ENCODE measurements at places on chromosomes 1 and 21.

DNA sequence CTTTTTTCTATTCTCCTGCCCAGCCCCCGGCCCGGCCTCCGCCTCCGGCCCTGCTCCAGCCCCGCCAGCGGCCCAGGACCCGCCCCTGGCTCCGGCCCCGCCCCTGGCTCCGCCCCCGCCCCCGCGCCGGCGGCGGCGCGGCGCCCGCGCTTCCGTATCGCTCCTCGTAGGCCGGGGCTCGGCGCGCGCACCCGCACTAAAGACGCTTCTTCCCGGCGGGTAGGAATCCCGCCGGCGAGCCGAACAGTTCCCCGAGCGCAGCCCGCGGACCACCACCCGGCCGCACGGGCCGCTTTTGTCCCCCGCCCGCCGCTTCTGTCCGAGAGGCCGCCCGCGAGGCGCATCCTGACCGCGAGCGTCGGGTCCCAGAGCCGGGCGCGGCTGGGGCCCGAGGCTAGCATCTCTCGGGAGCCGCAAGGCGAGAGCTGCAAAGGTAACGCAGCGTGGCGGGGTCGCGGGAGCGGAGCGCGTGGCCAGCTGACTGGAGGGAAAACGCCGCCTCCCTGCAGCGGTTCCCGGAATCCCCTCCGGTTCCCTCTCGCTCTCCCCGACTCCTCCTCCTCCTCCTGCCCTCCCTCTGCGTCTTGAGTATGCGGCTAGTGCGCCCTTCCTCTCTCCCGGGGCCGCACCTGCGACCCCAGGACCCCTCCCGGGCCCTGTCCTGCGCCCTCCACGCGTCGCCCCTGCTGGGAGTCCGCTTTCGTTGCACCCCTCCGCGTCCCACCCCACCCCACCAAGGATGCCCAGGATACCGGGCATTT, at the start of gene IFNAR2:
Gene IFNAR2, plus strand, starts transcription at position 155 of the 761 bp plus-strand sequence. CDS start 11,985 bp downstream, outside the sequence.
- peak; percentile 76 for DNase-seq

DNA sequence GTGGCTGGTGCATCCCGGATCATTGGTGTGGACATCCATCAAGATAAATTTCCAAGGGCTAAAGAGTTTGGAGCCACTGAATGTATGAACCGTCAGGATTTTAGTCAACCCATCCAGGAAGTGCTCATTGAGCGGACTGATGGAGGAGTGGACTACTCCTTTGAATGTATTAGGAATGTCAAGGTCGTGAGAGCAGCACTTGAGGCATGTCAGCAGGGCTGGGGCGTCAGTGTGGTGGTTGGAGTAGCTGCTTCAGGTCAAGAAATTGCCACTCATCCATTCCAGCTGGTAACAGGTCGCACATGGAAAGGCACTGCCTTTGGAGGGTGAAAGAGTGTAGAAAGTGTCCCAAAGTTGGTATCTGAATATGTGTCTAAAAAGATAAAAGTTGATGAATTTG, 79.1 kb downstream of the FMN2 start:
- no peak for DNase-seq

DNA sequence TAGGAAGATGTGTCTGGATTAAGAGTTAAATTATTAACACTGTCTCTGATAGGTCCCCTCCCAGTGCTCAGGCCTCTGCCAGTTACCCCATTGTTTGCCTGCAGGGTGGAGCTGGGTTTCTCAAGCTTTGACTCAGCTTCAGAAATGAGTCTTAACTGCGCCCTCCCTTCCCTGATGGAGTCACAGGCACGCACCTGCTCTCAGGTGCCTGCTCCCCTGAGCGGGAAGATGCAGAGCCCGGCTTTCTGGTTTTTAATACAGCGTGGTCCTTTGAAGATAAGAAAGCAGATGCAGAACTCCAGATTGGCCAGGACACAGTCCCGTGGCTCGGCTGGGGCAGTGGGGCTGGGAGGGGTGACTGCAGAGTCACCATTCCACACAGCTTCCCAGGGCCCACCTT, 3.2 kb upstream of the SPRR4 start:
- no peak for DNase-seq

GRCh38 chr1:116288201-116288598, 84.8 kb upstream of the ATP1A1 start:
- DNase-seq = no peak

GRCh38 chr1:232196042-232196441, 433.9 kb downstream of the SIPA1L2 start:
- DNase-seq = no peak

DNA sequence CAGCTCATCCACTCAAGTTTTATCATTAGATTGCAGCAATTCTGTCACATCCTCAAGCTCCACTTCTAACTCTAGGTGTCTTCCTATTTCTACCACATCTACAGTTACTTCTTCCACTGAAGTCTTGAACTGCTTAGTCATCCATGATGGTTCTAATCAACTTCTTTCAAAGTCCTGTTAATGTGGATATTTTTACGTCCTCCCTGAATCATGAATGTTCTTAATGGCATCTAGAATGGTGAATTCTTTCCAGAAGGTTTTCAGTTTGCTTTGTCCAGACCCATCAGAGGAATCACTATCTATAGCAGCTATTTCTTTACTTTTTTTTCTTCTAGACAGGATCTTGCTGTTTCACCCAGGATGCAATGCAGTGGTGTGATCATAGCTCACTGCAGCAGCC, 78.0 kb upstream of the RNPC3 start:
- no peak for DNase-seq

GRCh38 chr1:45585110-45585426, 1.2 kb downstream of the NASP start:
- DNase-seq = no peak

GRCh38 chr1:43256675-43257570, 12.9 kb upstream of the TMEM125 start:
- DNase-seq = no peak

- DNase-seq = no peak
Measured at GRCh38 chr1:227489572-227489971, 73.8 kb upstream of the ZNF678 start.

DNA sequence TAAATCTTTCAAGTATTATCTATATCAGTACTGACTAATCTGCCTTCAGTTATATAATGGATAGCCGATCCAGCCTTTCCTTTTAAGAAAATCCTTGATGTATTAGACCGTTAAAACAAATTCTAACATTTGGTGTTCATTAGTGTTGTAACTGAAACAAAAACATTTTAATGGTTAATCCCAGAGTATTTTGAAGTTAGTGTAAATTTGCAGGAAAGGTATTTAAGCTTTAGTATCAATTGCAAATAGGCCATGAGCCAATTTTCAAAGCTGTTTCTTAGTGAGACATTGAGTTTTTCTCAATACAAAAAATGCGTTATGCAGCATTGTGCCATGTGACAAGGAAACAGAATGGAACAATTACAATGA, 29.6 kb downstream of the DISP1 start:
- DNase-seq = no peak

DNA sequence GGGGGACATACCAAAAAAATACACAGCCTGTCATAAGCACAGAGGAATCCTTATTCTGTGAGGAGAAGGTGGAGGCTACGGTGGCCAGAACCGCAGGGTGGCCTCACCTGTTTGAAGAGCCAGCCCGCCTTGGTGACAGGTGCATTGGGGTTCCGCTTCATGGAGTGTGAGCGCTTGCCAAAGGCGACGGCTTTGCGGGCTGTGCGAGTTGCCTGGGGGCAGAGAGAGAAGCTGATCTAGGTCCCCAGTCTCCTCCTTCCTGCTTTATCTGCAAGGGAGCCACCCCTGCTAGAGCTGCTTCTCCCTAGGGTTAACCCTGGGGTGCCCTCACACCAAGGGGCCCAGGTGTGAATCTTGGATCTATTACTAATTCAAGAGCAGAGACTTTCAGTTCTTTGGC, 54.3 kb upstream of the GOLT1A start:
- DNase-seq = no peak

DNA sequence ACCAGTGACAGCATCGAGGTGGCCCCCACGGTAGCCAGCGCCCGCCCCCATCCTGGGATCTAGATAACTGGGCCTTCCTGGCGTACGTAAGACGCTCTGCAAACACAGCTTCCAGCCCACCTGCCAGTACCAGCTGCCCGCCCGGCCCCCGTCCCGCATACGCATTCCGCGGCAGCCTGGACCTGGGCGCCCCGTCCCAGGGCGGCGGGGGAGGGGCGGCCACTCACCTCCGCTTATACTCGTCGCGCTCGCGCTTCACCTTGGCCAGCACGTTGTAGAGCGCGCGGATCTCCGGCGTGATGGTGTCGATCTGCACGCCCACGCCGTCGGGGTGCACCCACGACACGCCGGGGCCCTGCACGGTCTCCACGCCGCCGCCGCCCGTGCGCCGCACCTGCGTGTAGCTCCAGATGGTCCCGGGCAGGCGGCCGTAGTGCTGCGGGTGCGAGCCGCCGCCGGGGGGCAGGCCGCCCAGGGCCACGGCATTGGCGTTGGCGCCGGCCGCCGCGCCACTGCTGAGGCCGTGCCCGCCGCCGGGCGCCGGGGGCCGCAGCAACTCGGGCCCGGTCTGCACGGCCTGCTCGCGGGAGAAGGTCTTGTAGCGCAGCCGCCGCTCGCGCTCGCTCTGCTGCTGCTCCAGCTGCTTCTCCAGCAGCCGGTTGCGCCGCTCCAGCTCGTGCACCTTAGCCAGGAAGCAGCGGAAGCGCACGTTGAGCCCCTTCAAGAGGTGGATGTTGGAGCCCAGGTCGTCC, 859 bp downstream of the IFFO2 start:
- DNase-seq = peak; percentile 68

- DNase-seq = no peak
Measured at GRCh38 chr1:89041119-89041641, 18.5 kb upstream of the GBP3 start.

DNA sequence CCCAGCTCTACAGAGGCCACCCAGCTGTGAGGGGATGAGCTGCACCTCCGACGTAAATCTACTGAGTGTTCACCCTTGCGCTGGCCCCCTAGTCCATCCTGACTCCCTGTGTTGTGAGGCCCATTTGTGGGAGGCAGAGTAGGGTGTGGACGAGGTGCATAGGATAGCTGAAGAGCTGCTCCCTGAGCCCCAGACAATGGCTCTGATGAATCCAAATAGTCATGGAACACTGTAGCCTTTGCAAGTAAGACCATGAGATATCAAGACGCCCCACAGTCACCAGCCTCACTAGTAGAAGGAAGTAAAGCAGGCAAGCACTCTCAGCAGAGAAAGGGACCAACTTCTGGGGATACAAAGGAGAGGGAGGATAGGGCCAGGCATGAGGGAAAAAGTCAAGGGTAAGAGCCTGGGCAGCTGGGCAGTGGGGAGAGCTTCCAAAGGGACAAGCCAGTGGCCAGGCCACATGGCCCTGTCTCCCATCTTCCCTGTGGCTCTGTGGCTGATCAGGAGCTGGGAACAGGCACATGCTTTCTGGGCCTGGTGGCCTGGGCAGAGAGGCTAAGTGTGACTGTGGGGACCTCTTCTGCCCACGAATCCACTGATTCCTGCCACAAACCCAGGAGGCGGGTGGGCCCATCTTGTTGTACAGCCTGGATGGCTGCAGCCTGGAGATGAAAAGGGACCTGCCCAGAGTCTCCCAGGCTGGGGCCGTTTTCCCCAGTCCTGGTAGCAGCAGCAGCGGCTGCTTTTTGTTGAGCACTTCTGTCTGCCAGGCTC, 55.5 kb upstream of the EPS8L3 start:
- DNase-seq = no peak

GRCh38 chr1:29960876-29961275, 724.6 kb downstream of the PTPRU start:
- DNase-seq = no peak

DNA sequence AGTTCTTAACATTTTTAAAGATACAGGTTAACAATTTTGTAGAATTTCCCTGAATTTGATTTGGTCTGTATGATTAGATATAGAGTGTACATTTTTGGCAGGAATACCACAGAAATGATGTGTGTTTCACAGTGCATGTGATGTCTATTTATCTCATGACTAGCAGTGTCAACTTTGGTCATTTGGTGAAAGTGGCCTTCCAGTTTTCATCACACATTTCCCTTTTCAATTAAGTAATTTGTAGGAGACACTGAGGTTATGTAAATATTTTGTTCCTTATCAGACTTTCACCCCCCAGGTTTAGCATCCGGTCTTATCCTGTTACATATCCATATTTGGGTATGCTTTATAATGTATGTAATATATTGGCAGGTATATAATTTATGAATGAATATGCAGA, 41.8 kb downstream of the MAP3K7CL start:
- DNase-seq = no peak

- DNase-seq = peak; percentile 86
Measured at GRCh38 chr1:183218971-183219615, 33.0 kb downstream of the LAMC2 start.

DNA sequence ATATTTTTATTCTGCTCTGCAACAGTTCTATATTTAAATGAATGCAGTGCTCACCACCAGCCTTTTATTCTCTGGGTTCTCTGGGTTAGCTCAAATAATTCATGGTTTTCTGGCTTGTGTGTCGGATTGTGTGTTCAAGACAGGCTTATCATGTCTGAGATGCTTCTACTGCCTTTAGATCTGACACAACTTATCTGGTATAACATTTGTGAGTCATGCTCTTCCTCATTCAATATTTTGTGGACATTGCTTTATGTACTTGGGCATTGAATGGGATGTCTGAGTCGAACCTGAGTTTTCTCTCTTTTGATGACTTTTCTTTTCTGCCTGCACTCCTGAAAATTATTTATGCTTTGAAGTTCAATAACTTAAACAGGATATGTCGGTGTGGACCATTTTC, 17.6 kb upstream of the PKP1 start:
- no peak for DNase-seq

DNA sequence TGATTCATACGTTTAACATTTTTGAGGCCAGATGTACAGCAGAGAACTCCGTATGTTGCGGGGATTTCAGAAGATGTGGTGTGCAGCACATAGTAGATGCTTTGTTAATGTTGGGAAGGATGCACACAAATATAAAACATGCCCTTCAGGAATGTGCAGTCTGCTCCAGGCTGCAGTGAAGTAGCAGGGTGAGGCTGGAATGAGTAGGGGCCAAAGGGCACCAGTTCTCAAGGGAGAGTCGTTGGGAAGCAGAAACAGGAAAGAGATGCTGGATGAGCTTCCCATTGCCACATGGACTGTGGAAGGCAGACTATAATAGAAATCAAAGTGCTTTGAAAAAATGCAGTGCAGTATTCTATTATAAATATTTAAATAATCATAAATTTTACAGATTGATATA, 126.9 kb downstream of the NOS1AP start:
- DNase-seq = no peak

DNA sequence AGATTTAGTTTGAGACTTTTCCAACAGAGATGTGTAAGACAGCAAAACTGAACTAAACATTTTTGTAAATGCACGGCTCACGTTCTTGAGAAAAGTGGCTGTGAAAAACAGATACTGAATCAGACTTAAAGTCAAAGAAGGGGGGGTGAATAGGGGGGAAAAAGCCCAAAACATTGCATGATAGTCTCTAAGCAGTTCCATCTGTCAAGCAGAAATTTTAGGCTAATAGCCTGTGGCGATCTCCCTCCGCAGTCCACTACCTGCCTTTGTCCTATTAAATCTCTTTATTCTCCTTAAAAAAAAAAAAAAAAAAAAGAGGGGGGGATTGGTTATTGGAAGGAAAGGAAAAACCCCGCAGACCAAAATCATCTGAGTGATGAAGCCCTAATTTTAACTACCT, 217.6 kb upstream of the NFIA start:
- DNase-seq = no peak

DNA sequence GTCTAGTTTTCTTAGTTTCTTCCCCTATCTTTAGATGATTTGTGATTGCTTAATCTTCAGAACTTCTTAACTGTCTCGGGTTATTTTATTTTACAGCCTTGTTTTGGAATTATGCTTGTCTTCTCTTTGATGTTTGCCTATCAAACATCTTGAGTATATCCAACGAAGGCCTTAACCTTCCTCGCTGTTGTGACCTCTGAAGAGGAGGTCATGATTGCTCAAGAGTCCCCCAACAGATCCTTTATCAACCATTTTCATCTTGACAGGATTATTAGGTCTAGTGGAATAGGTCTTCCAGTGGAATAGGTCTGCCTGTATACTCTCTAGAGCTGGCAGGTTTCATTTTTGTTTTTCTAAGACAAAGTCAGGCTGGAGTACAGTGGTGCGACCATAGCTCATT, 45.7 kb downstream of the UBE4B start:
- no peak for DNase-seq

Measured in stimulated activated naive CD4-positive, alpha-beta T cell (primary cell).